Pons (tissue), 1 donor: ENCODE measurements at places on chromosomes 4 and X.

DNA sequence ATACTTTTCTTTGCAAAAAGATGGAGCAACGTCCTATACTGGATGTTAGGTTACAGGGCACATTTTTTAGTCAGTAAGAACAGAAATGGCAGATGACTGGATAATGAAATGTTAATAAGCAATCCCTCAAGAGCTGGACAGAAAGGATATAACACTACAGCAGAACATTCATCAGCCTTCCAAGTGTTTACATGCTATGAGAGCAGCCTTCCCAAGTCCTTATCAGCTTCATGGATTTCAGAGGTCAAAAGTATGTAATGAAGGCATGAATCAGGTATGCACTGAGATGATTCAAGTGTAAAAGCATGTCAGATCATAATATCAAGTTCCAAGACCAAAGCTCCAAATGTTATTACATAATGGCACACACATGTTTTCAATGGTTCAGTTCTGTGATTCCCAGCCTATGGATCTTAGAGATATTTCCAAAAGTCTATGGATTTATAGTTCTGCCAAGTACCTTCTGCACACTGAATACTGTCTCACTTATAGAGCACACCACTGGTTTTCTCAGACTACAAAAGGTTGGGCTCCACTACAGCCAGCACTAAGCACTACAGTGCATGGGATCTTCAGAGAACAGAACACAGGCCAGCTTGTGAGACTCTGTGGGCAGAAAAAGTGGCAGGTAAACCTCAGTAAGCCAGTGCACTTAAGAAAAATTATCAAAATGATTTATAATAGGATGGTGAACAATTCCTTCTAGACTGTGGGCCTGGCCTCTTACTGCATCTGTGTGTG, 49.2 kb downstream of the GPC4 start:
- DNase-seq: no peak

- peak; percentile 64 for DNase-seq
These were observed 691 bp downstream of the SCARB2 start for GRCh38 chr4:76212851-76213414.

- DNase-seq: no peak
These were observed 3.1 kb upstream of the BCORL1 start for GRCh38 chrX:129979207-129979920.

DNA sequence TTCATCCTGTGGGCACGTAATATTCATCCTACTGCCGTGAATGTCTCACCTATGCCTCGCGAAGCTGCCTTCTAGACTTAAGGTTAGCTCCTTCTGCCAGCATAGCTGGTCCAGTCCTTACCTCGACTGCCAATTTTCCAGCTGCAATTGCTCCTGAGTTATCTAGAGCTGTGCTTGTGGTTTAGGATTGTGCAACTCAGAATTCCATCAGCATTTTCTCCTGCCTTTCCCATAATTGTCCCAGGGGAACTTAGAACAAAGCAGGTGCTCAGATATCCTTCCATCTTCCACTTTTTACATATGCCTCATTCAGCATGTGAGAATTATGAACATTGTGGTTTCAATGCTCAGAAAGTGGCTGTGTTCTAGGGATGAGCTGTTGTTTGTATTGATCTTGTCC, 131.4 kb upstream of the ADGRL3 start:
- DNase-seq: no peak

GRCh38 chr4:104649631-104650030, 154.9 kb upstream of the CXXC4 start:
- DNase-seq: no peak

GRCh38 chrX:39787999-39788398, 309.8 kb downstream of the BCOR start:
- no peak for DNase-seq

DNA sequence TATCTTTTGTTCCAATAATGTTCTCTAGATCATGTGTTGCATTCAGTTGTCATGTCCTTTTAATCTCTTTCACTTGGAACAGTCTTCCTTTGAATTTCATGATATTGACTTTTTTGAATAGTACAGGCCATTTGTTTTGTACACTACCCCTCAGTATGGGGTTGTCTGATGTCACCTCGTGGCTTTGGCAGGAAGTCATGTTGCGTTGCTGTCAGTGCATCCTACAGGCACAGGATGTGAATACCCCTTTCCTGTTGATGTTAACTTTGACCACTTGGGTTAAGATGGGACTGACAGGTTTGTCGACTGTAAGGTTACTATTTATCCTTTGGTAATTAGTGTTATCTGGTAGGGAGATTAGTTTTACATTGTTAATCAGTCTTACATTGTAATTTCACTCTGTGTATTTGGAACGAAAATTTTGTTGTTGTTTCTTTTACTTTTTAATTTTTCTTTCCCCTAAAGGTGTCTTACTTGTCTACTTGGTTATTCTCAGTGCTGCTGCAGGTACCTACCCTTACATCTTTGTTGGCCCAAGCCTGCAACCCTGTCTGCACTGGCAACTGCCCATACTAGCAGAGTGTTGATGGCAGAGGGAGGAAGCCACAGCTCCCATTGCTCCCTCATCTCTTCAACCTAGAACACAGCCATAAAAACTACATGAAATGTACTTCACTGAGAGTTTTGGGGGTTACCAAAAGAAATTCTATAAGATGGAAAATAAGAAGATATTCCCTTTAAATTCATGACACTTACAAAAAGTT, 14.7 kb upstream of the ATP8A1 start:
- no peak for DNase-seq

DNA sequence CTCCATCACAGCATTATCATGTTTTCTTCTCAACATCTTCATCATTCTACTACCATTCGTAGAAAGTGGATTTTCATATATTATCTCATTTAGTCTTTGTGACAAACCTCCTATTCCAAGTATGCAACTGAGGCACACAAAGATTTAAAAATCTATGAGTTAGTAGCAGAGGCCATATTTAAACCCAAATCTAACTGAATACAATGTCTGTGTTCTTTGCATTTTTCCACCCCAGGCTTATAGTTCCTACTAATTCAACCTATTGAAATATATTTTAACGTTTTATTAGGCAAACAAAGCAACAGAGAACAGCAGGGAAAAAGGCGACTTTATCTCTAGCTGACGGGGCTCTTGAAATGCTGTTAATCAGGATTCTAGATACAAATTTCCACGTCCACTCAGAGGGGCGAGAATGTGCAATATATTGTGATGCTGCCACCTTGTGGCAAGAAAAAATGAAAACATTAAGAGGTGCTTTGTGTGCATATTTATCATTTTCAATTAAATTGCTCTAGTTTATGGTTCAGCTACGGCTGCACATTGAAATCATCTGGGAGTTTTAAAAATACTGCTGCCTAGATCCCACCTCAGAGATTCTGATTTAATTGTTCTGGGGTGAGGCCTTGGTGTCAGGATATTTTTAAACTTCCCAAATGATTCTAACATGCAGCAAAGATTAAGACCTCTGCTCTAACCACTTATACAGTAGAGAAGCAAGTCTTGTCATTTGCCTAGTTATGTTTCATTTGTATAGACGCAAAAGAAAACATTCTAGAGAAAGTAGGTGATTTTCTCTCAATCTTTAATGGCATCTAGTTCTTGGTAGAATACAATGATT, 315.9 kb downstream of the MAPK10 start:
- peak; percentile 82 for DNase-seq

DNA sequence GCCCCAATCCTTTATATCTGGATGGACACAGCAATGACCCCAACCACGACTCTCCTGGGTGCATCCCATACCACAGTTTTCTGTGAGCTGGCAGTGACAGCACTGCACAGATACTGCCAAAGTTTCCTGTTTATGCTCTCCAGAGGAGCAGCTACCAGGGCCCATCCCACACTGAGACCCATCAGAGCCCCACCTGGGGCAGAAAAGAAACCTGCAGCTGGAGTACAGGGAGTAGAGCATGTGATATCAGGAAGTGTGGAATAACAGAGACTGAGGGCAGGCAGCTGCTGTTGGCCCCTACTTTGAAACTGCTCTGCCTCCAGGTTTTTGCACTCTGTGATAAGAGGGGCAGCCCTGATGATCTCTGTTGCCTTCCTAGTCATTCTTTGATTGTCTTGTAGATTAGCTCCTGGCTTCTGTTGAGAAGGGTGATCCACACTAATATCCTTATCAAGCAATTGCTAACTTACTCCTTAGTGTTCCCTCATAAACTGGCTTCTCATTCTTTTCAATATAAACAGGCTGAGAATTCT, 526.3 kb upstream of the TECRL start:
- DNase-seq: no peak

DNA sequence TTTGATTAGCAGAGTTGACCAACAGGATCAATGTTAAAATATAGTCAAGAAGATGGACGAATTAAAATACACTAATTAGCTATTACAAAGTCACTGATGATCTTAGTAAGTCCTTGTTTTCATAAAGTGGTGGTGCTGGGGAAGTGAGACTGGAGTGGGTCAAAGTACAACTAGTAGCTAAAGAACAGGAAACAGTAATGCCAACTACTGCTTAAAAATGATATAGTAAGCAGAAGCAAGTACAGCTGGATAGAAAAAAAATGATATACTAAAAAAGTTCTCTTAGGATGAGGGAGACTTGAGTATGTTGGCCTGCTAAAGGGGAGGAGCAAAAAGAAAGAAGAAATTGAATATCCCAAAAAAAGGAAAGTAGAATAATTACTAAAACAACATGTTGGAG, 580.8 kb upstream of the FTHL17 start:
- DNase-seq: no peak

DNA sequence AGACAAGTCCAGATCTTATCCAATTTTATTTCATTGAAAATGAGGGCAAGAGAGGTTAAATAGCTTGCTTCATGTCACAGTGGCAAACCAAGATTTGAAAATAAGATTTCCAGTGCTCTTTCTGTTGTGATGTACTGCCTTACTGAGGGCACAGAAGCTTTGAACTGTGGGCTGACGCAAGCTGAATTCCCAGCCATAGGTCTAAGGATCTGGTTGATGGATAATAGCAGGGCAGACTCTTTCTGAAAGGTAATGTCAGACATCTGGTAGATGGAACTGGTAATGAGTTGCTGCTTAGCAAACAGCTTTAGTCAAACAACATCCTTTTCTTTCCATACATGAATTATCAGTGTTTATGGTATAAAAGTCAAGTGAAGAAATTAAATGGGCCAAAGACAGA, 193.9 kb upstream of the RASGEF1B start:
- DNase-seq: no peak

DNA sequence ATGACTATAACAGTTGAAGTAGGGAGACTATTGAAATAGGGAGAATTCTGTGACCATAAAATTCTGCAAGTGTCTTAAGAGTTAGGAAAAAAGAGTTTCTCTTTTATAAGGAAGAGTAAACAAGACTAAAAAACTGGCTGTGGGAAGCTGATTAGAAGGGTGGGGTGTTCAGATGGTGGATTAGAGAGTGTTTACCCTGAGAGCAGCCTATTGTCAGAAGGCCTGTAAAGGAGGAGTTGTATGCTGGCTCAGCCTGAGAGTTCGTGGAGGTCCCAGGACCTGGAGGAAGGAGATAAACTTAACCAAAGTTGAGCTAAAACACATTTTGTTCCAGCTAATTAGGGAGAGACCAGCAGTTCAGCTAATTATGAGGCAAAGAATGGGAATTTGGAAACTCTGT, 629.7 kb downstream of the PCDH7 start:
- no peak for DNase-seq

DNA sequence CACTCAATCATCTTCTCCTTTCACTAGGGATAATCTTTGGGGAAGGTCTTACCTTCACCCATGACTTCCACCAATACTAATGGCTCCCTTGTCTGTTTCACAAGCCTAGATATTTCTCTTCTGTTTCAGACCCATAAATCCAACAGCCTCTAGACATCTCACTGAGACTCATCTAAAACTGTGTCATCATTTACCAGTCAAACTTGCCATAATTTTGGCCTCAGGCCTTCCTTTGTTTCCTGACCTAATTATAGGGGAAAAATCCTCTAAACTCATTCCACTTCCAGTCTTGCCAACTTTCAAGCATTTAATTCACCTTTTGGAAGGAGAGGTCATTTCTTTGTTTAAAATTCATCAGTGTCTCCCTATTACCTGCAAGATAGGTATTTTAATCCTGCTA, 181.0 kb upstream of the CNKSR2 start:
- DNase-seq: no peak

GRCh38 chr4:42558156-42558555, 98.7 kb downstream of the ATP8A1 start:
- no peak for DNase-seq

GRCh38 chr4:74096265-74096980, 2.6 kb downstream of the CXCL2 start:
- DNase-seq: no peak

GRCh38 chrX:39020051-39020669, 218.9 kb downstream of the MID1IP1 start:
- no peak for DNase-seq

GRCh38 chr4:75598390-75598789, 31.9 kb downstream of the CDKL2 start:
- DNase-seq: no peak

DNA sequence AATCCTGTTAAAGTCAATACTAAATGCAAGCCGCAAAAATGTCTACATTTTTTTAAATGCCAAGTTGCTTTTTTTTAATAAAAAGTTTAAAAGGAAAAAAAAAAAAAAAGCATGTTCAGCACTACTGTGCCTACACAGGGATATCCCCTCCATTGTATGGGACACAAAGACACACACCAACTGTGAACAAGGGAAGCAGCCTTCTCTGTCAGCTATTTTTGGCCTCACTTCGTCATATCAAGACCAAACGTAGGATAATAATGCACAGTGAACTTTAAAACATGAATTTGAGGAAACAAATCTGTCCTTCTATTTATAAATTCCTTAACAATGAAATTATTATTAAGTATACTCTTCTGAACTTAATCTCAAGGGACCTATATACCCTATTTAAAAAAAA, 4.4 kb downstream of the FBXW7 start:
- no peak for DNase-seq

- no peak for DNase-seq
These were observed 6.4 kb downstream of the FAM200B start for GRCh38 chr4:15688051-15688450.

- DNase-seq: no peak
These were observed 7.3 kb upstream of the TMEM185A start for GRCh38 chrX:149638860-149639259.

- no peak for DNase-seq
These were observed 153.3 kb upstream of the TBL1X start for GRCh38 chrX:9311421-9312160.

DNA sequence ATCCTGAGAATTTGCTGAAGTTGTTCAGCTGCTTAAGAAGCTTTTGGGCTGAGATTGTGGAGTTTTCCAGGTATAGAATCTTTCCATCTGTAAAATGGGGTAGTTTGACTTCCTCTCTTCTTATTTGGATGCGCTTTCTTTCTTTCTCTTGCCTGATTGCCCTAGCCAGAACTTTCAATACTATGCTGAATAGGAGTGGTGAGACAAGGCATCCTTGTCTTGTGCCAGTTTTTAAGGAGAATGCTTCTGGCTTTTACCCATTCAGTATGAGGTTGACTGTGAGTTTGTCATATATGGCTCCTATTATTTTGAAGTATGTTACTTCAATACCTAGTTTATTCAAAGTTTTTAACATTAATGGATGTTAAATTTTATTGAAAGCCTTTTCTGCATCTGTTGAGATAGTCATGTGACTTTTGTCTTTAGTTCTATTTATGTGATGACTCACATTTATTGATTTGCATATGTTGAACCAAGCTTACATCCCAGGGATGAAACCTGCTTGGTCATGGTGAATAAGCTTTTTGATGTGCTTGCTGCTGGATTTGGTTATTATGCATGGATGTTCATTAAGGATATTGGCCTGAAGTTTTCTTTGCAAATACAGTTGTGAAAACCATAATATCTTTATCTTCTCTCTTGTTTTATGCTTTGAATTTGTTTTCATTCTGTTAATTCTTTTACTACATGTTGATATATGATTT, 573.8 kb upstream of the NDST4 start:
- no peak for DNase-seq
